ENCODE measurements at places on chromosomes 11 and 22. TPM values are rescaled to one million over a fixed set of nuclear protein-coding genes. Genes with fewer than 3 reads are reported as not detected.

GRCh38 chr22:34914846-34915245 lies 151.1 kb upstream of the ISX start:
- DNase-seq, result no peak

Gene KRTAP5-2
- not detected for total RNA-seq

Gene UBQLN3
- total RNA-seq, result not detected

GRCh38 chr22:17639247-17639741 lies 737 bp downstream of the BCL2L13 start:
- DNase-seq, result no peak

DNA sequence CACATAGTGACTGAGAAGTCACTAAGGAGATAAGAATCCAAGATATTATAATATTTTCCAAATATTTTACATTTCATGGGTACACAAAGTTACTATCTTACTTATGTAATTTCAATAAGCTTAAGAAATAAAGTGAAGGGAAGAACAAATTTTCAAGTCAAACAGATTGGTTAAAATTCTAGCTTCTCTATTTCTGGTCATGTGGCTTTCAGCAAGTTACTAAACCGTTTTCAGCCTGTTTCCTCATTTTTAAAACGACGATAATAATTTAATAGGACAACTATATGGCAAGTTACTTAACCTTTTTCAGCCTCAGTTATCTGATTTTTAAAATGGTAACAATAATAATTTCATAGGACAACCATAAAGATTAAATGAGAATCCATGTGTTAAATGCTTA lies 15.6 kb downstream of the DCUN1D5 start:
- no peak for DNase-seq

DNA sequence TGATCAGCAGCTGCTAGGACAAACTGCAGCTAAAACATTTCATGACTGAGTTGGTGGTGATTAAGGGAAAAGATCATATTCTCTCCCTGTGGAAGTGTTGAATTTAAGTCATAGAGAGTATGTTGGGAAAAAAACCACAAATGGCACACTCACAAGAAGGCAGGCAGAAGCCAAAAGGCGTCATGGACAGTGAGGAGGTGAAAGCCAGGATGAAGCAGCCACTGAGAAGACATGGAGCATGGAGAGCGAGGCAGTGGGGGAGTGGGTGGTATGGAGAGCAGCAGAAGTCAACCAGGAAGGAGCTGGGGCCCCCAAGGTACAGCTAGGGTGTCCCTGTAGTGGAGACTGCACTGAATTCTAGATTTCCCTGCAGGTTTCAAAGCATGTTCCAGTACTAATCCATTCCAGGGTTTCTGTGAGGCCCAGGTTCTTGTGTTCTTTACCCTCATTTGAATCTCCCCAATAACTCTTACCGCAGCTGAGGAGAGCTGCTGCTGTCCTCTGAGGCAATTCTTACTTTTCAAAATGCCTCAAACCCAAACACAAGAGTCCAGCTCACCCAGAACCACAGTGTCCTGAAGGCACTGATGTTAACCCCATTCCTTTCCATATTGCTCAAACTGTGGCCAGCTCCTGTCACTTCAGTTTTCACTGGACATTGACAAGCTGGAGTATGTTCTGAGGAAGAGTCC lies 191.8 kb upstream of the E2F8 start:
- DNase-seq, result no peak

DNA sequence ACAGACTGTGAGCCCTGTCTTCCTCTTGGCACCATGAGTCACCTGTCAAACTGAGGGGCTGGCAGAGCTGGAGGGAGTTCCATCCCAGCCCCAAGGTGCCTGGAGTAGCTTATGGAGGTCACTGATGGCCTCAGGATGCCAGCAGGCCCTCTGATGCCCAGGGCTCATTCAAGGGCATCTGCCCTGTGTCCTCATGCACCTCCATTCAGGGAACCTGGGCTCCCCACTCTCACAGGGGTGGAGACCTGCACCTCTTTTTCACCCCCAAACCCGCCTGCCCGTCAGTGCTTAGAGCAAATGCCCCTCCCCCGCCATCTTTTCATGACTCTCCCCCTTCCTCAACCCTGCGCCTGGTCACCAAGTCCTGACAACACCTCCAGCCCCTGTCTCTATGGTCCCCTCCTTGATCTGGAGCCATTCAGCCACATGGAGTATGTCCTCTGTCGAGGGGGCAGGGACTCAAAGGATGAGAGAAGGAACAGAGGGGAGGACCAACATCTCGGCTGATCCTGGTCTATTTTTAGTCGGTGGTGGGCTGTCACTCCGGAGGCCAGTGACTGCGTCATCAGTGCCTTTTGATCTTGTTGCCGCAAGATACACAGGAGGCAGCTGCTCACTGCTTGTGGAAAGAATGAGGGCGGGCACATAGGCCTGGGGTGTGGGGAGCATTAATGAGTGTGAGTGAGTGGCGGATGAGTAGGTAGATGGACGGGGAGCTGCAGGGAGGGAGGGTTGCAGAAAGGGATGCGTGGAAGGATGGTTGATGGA lies 72.2 kb downstream of the CDKN1C start:
- DNase-seq, result no peak

DNA sequence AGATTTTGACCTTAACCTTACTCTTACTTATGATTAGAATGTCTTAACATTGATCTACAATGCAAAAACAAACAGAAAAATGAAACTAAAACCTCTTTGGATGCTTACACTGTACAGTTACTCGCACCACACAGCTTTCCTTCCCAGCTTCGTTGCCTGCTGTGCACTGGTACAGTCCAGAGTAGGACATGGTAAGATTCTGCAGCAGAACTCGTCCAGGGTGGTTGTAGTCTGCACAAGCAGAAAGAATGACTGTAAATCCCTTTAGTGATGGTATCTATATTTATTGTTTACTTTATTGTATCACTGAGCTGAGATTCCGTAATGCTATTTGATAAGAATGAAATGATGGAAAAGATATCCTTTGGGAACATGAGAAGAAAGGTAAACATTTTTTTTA lies 21.0 kb upstream of the HSPA8 start:
- no peak for DNase-seq

DNA sequence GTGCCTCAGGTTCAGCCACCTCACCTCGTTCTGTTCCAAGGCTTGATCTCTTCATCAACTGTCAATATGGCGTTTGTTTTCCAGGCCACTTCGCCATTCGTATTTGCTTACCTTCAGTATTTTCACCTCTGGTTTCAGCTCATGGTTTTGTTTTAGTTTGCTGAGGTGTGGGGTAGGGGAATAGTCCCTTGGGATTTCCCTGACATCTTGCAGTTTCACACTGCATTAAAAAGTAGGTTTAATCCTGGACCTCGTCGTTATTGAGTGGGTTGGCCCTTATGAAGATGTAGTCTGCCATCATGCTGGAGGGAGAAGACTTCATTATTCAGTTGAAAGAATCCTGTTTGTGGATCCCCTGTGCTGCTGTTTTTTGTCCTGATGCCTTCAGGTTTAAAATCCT lies 46.0 kb downstream of the C11orf91 start:
- DNase-seq, result no peak

Gene KRTAP5-7
- not detected for total RNA-seq

GRCh38 chr22:29871684-29872083 lies 11.3 kb upstream of the MTMR3 start:
- no peak for DNase-seq

Gene FOSL1
- total RNA-seq, result 26.4 TPM

DNA sequence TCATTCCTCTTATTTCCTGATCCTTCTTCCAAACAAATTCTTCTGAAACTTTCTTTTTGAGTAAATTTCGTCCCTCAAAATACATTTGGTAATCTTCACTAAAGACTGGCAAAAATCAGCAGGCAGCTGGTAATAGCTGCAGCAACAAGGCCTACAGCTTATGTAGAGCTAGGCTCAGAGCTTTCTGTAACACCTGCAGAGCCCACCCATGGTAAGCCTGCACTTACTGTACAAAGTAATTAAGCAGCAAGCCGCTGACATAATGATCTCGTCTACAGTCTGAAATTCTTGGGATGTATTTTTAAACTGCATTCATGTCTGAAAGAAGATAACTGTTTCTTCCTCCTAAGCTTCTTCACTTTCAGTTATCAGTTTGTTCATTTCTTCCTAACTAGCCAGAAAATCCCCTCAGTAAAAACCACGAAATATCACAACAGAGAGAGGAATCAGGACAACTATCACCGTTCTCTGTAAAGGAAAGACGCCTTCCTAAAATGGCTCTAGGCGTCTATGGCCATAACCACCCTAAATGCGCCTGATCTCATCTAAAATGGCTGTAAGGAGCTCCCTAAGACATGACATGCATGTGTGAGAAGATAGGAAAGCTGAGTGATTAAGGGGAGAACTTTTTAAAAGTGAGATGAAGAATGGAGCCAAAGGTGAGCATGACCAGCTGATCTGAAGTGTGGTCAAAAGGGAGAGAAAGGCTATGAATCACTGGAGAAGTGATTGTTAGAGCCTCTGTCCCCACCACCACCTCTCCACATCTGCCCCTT lies 56.2 kb downstream of the DENND5A start:
- DNase-seq, result no peak

- peak; percentile 45 for DNase-seq
These were observed 20.5 kb downstream of the EPS8L2 start for GRCh38 chr11:726278-727220.

GRCh38 chr11:78920329-78920728 lies 345.7 kb upstream of the NARS2 start:
- no peak for DNase-seq

DNA sequence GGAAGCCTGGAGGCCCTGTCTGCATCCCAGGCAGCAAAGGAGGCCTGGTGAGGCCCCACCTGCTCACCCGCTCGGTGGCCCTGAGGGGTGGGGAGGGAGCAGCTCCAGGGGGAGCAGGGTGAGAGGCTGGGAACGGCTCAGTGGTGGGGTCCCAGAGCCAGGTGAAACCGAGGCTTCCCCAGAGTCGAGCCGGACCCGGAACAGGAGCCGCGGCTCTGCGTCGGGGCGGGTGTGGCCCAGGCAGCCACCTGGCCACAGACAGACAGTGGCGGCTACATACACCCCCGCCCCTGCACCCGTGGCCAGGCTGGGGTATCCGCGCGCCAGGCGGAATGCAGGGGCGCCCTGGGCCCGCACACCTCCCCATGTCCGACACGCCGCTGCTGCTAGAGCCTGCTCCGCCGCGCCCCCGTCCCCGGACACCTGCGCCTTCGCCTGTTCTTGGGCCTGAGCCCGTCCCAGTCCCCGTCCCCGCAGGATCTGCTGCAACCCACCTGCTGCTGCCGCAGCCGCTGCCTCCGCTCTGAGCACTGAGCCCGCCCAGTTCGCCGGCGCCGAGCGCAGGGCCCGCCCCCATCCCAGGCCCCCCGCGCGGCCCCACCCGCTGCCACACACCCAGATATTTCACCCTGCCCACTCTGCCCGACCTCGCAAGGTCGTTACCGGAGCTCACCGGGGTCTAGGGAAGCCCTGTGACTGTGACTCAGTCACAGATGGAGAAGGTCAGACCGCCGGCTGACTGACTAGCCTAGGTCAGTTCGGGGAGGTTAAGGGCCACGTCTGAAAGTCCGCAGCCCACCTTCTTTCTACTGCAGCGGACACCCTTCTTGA lies at the start of gene SLC7A4:
TSS of gene SLC7A4 (minus strand) at position 525 of the 831 bp plus-strand sequence. CDS start 749 bp downstream, outside the sequence.
- no peak for DNase-seq

DNA sequence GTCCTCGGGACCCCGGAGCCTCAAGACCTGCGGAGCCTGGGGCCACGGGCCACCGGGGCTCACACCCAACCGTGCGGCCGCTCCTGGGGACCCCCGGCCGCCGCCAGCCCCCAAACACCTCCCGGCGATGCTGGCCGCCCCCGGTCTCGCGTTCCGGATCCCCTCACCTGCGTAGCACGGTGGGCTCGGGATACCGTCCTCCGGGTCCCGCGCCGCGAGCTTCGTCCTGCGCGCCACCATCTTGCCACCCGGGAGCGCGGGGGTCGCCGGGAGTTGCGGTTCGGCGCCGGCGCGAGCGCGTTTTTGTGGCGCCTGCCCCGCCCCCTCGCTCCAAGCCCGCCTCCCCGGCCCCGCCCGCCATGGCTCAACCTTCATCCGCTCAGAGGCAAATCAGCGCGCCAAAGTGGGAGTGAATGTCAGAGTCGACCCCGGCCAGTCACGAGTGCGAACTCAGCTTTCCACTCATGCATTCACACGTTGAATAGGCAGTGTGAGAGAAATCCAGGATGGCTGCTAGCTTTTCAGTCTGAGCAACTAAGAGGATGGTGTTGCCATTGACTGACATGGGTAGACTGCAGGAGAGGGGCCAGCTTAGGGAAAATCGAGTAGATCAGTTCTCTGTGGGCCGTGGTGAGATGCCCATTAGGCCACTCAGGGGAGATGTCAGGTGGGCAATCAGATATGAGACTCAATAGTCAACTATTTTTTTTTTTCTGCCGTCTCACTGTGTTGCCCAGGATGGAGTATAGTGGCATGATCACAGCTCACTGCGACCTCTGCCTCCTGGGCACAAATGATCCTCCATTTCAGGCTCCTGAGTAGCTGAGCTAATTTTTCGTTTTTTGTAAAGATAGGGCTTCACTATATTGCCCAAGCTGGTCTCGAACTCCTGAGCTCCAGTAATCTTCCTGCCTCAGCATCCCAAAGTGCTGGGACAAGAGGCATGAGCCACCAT lies 28.3 kb downstream of the SERHL2 start:
- peak; percentile 79 for DNase-seq

Gene GSTT2
- total RNA-seq, result not detected

Gene PYGM
- 2.2 TPM for total RNA-seq

Gene SGSM1
- 0.31 TPM for total RNA-seq

DNA sequence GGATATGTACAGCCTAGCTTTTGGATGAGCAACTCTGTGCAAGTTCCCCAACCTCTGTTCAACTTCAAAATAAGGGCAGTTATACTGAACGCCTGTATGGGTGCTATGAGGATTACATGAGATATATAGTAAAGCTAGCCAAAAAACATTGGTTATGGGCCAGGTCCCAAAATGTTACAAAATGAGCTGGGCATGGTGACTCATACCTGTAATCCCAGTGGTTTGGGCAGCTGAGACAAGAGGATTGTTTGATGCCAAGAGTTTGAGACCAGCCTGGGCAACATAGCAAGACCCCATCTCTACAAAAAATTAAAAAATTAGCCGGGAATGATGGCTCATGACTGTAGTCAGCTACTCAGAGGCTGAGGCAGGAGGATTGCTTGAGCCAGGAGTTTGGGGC lies 118.4 kb downstream of the TEAD1 start:
- DNase-seq, result no peak

DNA sequence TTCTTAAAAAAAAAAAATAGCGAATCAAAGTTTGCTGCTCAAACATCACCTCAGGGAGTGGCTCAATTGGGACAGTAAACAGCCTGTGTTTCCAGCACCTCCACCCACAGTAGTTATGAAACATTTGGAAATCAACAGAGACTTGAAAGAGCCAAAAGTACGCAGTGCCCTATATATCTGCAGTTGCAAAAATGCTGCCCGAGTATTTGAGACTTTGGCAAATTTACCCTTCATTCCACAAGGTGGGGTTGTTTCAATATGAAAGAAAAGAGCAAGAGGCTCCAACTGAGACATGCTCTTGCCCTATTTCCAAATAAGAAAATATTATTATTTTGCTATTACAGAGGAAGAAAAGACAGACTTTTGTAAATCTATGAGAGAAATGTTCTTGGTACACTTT lies 851.1 kb upstream of the RAG2 start:
- no peak for DNase-seq

DNA sequence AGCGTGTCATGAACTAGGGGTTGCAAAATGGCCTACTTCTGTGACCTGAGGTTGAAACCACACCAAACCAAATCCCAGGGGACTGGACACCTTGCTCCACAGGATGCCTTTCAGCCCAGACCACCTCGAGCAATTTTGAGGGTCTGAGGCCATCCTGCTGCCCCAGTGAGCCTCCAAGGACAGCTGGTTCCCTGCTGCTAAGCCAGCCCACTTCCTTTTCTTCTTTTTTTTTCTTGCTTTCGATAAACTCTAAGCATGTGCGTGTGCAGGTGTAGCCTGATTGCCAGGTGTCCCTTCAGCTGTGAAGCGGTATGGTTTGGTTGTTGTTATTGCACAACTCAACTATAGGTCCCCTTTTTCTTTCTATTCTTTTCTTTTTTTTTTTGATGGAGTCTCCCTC lies 2.7 kb downstream of the CRYBB1 start:
- DNase-seq, result no peak

GRCh38 chr11:61555051-61555969 lies 25.6 kb downstream of the SYT7 start:
- DNase-seq, result no peak

Data from CD8-positive, alpha-beta memory T cell (primary cell).